ENCODE measurements at places on chromosomes 1 and 21.

DNA sequence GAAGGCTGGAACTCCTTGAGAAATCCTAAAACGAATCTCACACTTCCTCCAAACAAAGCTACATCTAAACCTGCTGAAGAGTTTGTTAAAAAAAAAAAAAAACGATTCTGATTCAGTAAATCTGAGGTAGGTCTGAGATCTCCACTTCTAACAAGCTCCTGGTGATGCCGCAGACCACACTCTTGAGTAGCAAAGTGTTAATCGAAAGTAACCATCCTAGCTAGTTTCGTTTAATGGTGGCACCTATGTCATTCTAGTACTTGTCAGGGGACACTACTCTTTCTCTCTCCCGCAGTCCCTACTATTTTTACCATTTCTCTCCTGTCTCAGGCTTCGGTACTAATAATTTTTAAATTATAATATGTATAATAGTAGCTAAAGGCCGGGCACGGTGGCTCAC lies 2.1 kb downstream of the CLCC1 start:
- no peak for DNase-seq

DNA sequence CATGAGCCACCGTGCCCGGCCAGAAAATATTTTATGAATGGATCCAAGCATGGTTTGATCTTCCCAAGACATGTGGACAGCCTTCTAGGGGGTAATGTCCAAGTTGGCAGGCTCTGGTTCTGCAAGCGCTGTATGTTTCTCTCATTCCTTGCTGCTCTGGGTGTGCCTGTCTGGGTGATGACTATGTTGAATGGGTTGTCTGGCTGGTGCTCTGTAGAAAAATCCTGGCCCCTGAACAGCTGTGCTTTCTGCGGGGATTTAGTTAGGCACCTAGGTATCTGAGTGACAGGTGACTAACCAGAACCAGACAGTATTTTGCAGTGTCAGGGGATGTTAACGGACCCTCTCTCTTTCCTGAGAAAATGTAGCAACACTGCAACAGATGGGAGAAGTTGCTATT lies 14.1 kb downstream of the HUNK start:
- no peak for DNase-seq

GRCh38 chr1:1308756-1309250 lies 406 bp downstream of the PUSL1 start:
- DNase-seq, result peak; percentile 63

- DNase-seq, result no peak
These were observed 4.1 kb upstream of the BTG3 start for GRCh38 chr21:17616831-17617230.

- DNase-seq, result no peak
These were observed 24.7 kb downstream of the SDE2 start for GRCh38 chr1:225974454-225974853.

All from erythroblast (primary cell).